ENCODE measurements at places on chromosomes 6 and 20.

GRCh38 chr20:47680804-47681529 lies 104.3 kb downstream of the SULF2 start:
- DNase-seq, result no peak
- no peaks in the 10 kb centered on the region for H3K27me3 ChIP-seq
- H3K36me3 ChIP-seq, result no peaks in the 10 kb centered on the region

DNA sequence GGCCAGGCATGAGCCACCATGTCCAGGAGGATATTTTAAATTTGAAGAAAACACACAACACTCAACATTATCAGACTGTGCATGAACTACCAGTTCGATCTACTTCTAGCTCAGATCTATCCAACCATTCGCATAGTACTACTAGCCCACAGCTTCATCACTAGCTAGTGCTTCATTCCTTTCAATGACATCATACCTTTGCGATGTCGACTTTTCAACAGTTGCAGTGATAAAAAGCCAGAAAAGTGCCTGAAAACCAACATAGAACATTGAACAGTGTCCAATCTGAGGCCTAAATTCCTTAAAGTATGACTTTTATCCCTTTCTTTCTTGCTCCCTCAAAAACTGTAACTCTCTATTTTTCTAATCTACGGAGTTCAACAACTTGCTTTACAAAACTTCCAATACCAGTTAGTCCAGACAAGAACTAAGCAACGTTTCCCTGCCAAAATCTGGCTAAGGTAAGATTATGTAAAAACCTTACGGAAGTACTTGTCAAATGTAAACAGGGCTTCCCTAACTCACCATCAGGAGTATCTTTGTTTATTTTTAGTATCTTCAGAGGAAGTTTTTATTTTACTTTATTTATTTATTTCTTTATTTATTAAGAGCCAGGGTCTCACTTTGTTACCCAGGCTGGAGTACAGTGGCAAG lies 434.0 kb upstream of the JARID2 start:
- no peaks in the 10 kb centered on the region for H3K36me3 ChIP-seq
- DNase-seq, result no peak
- no peaks in the 10 kb centered on the region for H3K27me3 ChIP-seq
- no peak overlapping the region for H3K27ac ChIP-seq
- H3K4me1 ChIP-seq, result no peaks in the 10 kb centered on the region
- H3K4me3 ChIP-seq, result no peak overlapping the region

- H3K36me3 ChIP-seq, result peaks cover 27% of the 10 kb centered on the region
- H3K27ac ChIP-seq, result no peak overlapping the region
- H3K4me1 ChIP-seq, result no peaks in the 10 kb centered on the region
- H3K27me3 ChIP-seq, result peaks cover 24% of the 10 kb centered on the region
- DNase-seq, result no peak
Measured at GRCh38 chr20:61969806-61970205, 95.9 kb downstream of the TAF4 start.

- H3K4me1 ChIP-seq, result no peaks in the 10 kb centered on the region
- H3K36me3 ChIP-seq, result no peaks in the 10 kb centered on the region
- H3K4me3 ChIP-seq, result no peak overlapping the region
Measured at GRCh38 chr6:160041608-160042007, 72.7 kb downstream of the IGF2R start.

DNA sequence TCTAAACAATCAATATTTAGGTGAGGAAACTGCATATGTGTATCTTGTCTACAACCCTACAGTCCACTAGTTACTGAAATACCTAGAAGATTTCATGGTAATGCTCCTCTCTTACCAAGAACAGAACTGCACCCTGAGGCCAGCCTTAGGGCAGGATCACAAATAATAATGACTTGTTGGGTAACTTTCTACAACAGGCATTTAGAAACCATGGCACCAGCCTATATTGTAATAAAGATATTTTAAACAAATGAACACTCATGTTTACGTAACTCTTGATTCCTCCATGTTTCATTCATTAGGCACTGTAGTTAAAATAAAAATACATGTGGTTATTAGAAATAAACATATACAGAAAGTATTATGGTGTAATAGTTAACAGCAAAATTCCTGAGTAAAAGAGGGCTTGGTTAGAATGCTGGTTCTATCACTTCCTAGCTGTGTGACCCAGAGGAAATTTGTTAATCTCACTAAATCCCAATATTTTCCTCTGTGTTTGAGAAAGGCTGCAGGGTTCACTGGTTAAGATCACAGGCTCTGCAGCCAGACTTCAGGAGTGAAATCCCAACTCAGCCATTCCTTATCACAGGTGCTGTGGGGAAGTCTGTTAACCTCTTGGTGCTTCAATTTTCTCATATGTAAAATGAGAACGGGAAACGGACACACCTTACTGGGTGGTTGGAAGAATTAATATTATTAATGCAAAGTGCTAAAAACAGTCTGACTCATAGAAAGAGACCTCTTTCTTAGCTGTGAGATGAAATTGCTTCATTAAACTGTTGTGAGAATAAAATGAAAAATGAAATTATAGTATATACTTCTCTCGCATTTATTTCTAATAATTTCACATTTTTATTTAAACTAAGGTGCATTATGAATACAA lies 8.5 kb downstream of the HMGN3 start:
- no peak overlapping the region for H3K27ac ChIP-seq
- DNase-seq, result no peak
- H3K4me1 ChIP-seq, result peaks cover 2% of the 10 kb centered on the region
- no peaks in the 10 kb centered on the region for H3K27me3 ChIP-seq

DNA sequence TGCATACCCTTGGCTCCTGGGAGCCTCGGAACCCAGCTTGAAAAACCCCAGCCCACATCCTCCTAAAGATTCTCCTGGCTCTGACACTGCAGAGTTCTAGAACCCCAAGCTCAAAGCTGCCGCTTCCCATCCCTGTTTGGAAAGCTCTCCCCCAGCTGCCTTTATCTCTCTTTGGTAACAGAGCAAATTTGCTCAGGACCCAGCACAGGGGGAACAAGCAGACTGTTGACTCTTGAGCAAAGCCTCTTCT lies 38.9 kb downstream of the HNF4A start:
- H3K27ac ChIP-seq, result no peak overlapping the region
- no peaks in the 10 kb centered on the region for H3K27me3 ChIP-seq
- H3K4me3 ChIP-seq, result no peak overlapping the region
- H3K4me1 ChIP-seq, result no peaks in the 10 kb centered on the region
- DNase-seq, result no peak

DNA sequence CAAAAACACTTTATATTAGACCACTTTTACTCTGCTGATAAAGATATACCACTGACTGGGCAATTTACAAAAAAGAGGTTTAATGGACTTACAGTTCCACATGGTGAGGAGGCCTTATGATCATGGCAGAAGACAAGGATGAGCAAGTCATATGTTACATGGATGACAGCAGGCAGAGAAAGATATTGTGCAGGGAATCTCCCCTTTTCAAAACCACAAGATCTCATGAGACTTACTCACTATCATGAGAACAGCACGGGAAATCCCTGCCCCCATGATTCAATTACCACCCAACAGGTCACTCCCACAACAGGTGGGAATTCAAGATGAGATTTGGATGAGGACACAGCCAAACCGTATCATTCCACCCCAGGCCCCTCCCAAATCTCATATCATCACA lies 1383.8 kb upstream of the MAP3K7 start:
- H3K36me3 ChIP-seq, result no peaks in the 10 kb centered on the region
- no peak for DNase-seq
- H3K27me3 ChIP-seq, result no peaks in the 10 kb centered on the region
- no peaks in the 10 kb centered on the region for H3K4me1 ChIP-seq
- H3K4me3 ChIP-seq, result no peak overlapping the region
- no peak overlapping the region for H3K27ac ChIP-seq

GRCh38 chr20:3446779-3447178 lies 24.0 kb upstream of the ATRN start:
- H3K27ac ChIP-seq, result no peak overlapping the region
- peak; percentile 23 for DNase-seq
- no peaks in the 10 kb centered on the region for H3K4me1 ChIP-seq
- no peak overlapping the region for H3K4me3 ChIP-seq
- no peaks in the 10 kb centered on the region for H3K27me3 ChIP-seq

DNA sequence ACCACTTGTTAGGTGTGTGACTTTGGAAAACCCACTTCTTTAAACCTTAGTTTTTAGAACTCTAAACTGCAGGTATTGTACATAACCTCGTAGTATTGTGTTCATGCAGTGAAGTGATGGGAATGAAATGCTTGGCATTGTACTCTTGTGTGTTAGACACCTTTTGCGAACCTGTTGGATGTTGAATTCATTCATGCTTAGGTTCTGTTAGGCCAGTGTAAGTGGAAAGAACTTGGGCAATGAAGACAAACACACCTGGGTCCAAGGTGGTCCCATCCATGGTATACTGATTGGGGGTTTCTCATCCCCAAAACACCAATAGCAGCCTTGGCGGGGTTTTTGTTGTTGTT lies 1.2 kb downstream of the ANKRD6 start:
- no peak for DNase-seq
- peaks cover 23% of the 10 kb centered on the region for H3K4me1 ChIP-seq
- no peak overlapping the region for H3K27ac ChIP-seq
- peak overlapping the region; percentile 83 for H3K4me3 ChIP-seq
- no peaks in the 10 kb centered on the region for H3K36me3 ChIP-seq

All from common myeloid progenitor, CD34-positive (primary cell).